ENCODE measurements at places on chromosomes 4 and X.

DNA sequence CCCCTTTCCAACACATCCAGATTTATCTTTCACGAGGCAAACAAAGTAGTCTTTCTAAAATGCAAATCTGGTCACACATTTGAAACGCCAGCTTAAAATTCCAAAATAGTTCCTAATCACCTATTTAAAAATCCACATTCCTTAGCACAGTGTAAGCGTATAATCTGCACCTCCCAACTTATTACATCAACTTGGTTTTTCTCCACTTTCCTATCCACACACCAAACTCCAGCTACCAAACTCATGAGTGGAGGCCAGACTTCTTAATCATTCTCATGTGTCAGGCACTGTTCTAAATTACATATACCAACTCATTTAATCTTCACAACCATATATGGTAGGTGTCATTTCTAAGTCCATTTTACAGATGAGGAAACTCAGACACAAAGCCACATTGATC is 33.8 kb downstream of the ENOX2 start:
- DNase-seq = no peak

DNA sequence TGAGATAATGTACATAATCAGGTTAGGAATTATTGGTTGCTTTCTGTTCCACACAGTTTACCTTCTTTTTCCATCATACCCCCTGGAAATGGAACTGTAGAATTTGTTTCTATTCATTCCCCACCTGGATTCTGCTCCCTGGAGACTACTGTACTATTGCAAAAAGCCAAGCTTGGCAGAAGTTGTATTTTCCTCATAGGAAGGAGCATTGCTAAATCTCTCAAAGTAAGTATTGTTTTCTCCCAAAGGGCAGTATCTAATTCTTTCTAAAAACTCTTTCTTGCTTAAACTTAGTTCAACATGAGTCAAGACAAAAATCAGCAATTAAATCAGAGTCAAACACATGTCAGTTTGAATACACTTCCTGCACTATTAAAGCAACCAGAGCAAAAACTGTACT is 136.2 kb downstream of the CDS1 start:
- no peak for DNase-seq

GRCh38 chr4:4396628-4397440 is 9.9 kb downstream of the NSG1 start:
- DNase-seq = no peak

DNA sequence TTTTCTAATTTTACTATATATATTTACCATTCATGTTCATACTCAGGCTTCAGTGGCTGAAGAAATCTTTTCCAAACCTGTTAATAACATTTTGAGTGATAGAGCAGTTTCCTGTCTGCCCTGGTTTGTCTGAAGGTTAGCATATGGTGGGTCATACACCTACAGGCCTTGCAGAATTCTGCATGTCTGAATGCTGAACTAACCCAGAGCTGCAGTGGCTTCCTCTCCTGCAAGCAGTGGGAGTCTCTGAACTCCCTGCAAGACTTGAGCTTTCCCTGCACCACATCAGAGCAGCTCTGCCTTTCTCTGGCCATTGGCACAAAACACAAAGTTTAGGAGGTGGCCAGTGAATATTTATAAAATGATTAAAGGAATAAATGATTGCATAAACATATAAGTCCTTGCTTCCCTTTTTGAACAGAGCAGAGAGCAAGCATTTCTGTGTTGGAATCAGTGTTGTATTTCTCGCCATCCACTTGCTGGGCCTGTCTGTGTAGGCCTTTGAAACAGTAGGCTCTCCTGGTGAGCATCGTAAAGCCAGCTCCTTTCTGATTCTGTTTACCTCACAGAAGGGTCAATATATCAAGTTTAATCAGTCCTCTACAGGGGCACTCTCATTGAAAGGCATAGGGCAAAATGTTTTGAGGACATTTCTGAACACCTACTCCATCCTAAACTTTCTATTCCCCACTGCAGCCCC is 15.0 kb upstream of the UNC5C start:
- DNase-seq = no peak
